ENCODE measurements at places on chromosomes 7 and 10. TPM values are rescaled to one million over a fixed set of nuclear protein-coding genes. Genes with fewer than 3 reads are reported as not detected.

LIPM gene
- not detected for total RNA-seq

CDH23 gene
- 41.9 TPM for total RNA-seq

VAX1 gene
- total RNA-seq, result not detected

GRID2IP gene
- not detected for total RNA-seq

ASL gene
- 17.1 TPM for total RNA-seq

PROSER2 gene
- total RNA-seq, result 1.1 TPM

HOXA2 gene
- 1.5 TPM for total RNA-seq

CCDC146 gene
- total RNA-seq, result 6.9 TPM

- DNase-seq, result no peak
These were observed 25.7 kb upstream of the FAM180A start for GRCh38 chr7:135774284-135774683.

DNA sequence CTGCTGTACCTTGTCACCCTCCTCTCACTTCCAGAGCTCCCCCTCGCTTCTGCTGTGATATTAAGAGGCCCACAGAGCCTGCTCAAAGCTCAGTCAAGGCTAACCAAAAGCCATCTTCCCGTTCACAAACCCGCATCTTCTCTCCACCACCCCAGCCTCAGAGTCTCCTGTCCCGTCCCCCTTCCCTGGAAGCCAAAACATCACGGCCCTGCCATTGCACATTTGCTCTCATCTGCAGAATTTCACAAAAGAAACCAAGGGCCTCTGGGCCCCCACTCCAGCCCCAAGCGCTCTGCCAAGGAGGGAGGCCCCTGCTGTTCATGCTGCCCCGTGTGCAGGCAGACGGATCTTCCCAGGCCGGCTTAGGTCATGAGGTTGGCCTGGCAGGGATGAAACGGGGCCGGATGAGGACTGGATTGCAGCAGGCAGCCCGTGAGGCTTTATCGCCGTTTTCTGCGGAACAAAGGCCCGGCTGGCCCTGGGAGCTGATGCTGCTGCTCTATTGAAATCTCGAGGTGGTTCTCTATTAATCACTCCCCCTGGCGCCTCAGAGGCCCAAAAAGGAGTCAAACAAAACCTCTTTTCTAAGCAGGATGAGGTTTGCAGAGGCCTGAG lies 31.6 kb upstream of the FOXK1 start:
- no peak for DNase-seq

GRCh38 chr7:71303566-71303965 lies 171.6 kb downstream of the GALNT17 start:
- DNase-seq, result no peak

DNA sequence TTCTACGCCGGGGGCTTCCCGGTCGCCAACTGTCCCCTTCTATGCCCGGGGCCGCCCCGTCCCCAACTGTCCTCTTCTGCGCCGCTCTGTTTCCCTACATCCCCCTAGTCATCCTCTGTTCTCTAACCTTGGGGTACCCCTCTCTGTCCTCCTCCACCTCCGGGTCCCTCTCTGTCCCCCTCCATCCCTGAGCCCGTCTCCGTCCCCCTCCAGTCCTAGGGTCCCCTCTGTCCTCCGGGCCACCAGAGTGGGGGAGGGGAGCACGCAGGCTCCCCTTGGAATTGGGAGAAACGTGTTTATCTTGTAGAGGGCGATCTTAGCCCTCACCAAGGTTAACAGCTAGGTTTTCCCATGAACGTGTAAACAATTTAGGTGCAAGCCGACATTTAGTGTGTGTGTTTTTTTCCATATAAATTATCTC lies 852 bp upstream of the KLF6 start:
- no peak for DNase-seq

DNA sequence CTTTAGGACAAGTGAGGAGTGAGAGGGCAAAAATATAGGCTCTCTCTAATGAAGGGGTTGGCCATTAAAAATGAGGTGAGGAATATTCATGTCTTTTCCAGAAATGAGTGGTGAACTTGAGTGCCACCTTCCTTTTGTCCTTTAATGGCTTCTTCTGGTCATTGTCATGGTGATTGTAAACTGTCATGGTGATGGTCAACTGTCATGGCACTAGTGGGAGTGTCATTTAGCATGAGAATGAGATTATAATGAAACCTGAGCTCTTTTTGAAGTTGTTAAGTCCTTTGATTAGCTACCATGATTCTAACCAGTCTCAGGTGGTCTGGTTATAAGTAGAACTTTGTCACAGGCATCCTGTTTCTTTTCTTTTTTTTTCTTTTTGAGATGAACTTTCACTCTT lies 524.4 kb downstream of the NEBL start:
- no peak for DNase-seq

- no peak for DNase-seq
These were observed 10.8 kb downstream of the ANXA11 start for GRCh38 chr10:80194373-80195045.

- DNase-seq, result no peak
These were observed 10.2 kb downstream of the CUTC start for GRCh38 chr10:99742254-99742653.

DNA sequence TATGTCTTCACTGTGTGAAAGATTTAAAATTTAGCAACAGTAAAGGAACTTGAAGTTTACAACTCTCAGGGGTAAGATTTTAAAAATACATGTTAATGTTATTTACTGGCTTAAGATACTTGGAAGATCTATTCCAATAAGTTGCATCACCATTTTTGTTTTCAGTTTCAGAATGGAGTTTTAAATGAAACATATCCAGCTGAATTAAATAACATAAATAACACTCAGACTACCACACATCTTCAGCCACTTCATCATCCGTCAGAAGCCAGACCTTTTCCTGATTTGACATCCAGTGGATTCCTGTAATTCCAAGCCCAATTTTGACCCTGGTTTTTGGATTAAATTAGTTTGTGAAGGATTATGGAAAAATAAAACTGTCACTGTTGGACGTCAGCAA lies 44.3 kb downstream of the AHR start:
- no peak for DNase-seq

- DNase-seq, result no peak
These were observed 128.6 kb upstream of the KCTD7 start for GRCh38 chr7:66500087-66500486.
